ENCODE measurements at places on chromosomes 1 and 21.

DNA sequence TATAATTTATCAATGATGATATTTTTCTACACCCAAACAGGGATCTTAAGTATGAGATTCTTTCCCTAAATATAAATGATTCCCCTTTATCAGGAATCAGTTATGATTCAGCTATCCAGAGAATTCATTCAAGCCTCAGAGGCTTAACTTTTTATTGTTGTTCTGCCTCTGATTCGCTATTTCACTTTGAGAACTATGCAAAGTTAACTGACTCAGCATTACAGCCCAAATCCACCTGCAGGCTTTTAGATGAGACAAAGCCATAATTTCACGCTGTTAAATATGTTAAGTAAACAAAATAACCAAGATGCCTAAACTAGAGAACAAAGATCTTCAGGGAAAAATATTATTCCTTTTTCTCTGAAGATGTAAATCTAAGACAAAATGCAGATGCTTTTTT is 8.5 kb downstream of the SCYL3 start:
- no peak for DNase-seq

DNA sequence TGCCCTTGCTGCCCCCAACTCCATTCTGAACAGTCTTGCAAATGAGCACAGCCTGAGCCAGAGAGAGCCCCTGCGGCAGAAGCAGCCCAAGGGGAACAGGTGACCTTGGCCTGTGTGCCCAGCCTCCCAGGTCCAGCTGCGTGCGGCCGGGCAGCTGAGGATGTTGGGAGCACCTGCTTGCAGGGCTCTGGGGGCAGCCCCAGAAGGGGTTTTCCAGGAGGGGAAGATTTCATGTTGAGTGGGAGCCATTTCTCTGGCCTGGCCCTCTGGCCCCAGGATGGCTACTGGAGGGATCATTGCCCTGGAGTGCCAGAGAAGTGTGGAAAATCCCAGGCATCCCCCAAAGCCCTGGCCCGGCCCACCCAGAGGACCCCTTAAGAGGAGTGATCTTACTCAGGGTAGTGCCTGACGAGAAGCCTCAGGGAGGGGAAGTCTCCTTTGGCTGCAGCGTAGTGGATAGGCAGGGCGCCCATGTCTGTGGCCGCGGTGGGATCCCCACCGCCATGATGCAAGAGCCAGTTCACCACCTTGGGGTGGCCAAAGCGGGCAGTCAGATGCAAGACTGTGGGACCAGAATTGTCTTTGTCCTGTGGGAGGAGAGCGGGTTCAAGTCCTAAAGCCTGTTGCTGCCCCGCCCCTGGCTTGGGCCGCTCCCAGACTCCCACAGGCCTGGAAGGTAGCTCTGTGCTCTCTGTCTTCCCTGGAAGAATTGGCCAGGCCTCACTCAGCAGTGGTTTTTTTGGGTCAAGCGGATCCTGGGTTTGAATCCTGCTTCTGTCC is 20.6 kb upstream of the RNU1-4 start:
- no peak for DNase-seq

DNA sequence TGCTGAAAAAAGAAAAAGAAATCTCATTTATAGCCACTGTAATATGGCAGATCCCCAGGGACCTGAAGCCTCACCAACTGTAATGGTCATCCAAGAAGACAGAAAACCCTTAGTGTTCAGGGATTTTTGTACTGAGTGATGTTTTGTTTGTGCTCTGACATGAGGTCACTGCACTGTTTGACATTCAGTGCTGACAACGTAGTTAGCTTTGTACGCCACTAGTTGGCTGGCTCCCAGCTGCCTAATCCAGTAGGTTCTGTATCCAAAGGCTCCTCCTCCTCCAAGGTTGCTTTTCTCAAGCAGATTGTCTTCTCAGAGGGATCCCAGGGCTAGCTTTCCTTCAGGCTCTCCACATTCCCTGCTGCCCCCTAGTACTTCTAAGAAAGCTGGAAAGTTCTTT is 9.5 kb upstream of the YRDC start:
- no peak for DNase-seq

- DNase-seq = no peak
These were observed 133.3 kb upstream of the C1orf105 start for GRCh38 chr1:172287208-172287607.

- DNase-seq = no peak
These were observed 40.1 kb downstream of the ARHGEF16 start for GRCh38 chr1:3494321-3495308.

- DNase-seq = peak; percentile 38
These were observed 62.6 kb upstream of the CD1D start for GRCh38 chr1:158117854-158118704.
